ENCODE measurements at places on chromosomes 11 and 22.

GRCh38 chr11:76801225-76801624, 18.1 kb downstream of the TSKU start:
- DNase-seq, result no peak

- DNase-seq, result peak; percentile 63
Measured at GRCh38 chr22:21657360-21658032, 8.3 kb upstream of the PPIL2 start.

GRCh38 chr11:102553835-102554282, 23.3 kb upstream of the MMP7 start:
- DNase-seq, result no peak

DNA sequence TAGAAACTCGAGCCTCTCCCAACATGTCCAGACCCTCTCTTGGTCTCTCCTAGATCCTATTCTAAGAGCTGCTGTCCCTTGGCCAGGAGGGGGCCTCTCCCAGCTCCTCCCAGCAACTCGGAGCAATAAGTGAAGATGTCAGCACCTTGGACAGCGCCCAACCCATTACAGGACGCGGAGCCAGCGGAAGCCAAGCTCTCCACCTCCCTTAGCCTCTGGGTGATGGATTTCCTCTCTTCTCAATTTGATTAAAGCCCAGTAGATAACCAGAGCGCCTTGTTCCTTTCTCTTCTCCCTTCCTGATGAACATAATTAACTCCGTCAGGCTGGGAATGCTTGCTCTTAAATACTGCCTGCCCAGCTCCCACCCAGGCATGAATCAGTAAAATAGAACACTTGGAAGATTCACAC, 26.2 kb upstream of the TPBGL start:
- peak; percentile 74 for DNase-seq

GRCh38 chr22:37639070-37639760, at the start of gene SH3BP1:
Gene SH3BP1, plus strand, starts transcription at chr22:37639669. Its CDS starts 119 bp downstream, at chr22:37639788.
- peak; percentile 77 for DNase-seq
